Brain microvascular endothelial cell (primary cell): ENCODE measurements at places on chromosomes 12 and 14.

- DNase-seq: peak; percentile 92
Measured at GRCh38 chr12:75656648-75657047, 145.2 kb upstream of the KRR1 start.

GRCh38 chr12:56518570-56518969 lies 3.0 kb upstream of the RBMS2 start:
- DNase-seq: no peak

GRCh38 chr14:33956640-33957039 lies 5.8 kb upstream of the EGLN3 start:
- DNase-seq: no peak

DNA sequence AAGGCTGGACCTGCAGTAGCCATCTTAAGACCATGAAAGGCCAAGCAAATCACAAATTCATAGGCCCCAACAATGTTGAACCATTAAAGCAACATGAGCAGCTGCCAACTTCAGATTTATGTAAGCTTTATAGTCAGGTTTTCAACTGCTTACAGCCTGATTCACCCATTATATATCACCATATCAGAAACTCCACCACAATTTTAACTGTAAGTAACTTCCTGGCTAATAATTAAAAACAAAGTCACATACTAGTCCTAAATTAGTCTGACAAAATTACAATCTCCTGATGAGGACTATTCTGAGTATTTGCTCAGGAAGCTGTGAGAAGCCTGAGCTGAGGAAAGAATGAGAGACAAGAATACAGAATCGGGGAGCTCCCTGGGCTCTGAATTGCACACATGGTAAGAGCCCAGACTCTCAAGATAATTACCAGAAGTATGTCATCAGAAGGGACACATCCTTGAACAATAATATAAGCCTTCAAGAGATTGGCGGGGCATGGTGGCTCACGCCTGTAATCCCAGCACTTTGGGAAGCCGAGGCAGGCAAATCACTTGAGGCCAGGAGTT lies 55.1 kb downstream of the NUMB start:
- DNase-seq: no peak

GRCh38 chr12:82793751-82794281 lies 107.1 kb downstream of the TMTC2 start:
- no peak for DNase-seq

DNA sequence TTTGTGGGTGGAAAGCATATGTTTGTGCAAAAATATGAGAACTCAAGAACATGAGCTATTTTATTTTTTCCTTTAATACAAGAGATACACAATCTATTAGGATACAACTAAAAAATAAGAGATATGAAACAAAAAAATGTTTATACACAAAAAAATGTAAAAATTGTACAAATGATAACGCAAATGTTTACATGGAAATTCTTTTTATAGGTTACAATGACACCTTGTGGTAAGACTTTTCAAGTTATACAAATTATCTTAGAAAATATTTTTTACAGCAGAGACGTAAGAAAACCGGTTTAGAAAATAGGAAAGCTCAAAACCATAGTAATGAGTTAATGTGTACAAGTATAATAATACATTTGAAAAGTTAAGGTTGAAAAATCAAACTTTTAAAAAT lies 25.5 kb downstream of the CEP83 start:
- no peak for DNase-seq

DNA sequence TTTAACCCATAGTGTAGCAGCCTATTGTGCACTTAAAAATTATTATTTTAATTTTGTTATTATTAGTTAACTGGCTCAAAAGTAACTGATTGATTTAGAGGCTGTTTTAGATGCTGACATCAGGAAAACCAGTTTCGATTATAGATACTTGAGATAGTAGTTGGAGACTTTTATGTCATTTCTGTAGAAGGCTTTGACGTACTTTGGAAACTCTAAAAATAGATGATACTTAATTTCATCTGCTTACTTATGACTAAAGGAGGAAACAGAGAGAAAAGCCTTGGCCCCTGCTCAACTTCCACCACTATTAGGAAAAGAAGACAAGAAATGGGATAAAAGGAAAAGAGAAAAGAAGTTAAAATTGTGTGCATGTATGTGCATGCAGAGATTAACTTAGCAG lies 219.3 kb upstream of the HMGA2 start:
- DNase-seq: no peak

- no peak for DNase-seq
Measured at GRCh38 chr14:37924622-37925021, 283.1 kb upstream of the SSTR1 start.
